SHP77 (cell line): ENCODE measurements at places on chromosomes 4 and X.

DNA sequence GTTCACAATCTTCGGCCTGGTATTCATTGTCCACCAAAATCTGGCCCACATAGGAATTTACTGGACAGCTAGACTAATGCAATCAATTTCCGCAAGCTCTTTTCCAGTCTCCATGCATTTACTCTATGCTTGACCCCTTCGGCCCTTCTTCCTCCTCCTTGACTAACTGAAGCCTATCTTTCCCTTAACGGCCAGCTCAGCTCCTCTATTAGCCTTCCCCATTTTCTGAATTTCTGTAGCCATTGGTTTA, 1.2 kb upstream of the PHKA2 start:
- DNase-seq: no peak

- no peak for DNase-seq
Observed at GRCh38 chr4:107845681-107846080, 20.9 kb downstream of the SGMS2 start.

DNA sequence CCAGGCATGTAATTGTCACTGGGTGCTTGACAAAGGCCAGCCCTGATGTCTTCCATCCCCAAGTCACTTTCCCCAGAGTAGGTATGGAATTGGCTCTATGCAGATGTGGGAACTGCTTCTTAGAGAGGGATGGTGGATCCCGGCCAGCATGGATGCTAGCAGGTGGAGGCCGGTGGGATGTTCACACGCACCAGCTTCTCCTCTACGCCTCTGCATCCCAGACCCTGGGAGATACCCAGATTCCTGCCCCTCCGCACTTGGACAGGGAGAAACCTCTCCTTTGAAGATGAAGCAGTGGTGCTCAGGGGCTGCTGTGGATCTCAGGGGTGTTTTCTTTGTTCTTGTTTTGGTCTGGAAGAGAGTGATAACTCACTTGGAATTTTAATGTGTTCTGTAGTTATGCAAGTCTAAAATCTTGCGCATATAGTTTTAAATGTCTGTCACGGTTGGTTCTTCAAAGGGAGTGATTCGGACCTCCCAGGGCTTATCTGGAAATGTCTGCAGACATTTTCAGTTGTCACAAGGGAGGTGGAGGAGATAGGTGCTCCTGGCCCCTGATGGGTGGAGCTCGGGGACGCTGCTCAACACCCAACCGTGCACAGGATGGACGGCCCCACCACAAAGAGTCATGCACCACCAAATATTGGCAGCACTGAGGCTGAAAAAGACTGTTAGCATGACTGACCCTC, 308.0 kb downstream of the DHRSX start:
- DNase-seq: no peak

DNA sequence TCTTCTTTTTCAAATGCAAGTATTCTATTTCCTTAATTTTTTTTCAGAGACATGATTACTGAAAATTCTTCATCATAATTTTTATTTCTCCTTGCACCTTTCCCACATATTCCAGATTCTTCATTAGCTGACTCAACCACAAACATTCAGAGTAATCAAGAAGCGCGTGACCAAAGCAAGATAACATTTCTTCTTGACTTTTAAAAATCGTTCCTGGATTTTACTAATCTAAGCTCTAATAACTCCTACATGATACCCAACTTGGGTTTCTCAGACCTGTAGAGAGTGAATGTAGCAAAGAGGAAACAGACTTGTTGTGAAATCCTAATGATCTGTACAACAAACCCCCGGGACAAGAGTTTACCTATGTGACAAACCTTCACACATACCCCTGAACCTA, 615.0 kb downstream of the TMA16 start:
- no peak for DNase-seq

- no peak for DNase-seq
Observed at GRCh38 chr4:155207534-155208257, 740 bp upstream of the NPY2R start.

GRCh38 chr4:184689681-184690080, 40.1 kb downstream of the PRIMPOL start:
- DNase-seq: no peak

GRCh38 chr4:93072292-93072691, 756.3 kb upstream of the ATOH1 start:
- no peak for DNase-seq

DNA sequence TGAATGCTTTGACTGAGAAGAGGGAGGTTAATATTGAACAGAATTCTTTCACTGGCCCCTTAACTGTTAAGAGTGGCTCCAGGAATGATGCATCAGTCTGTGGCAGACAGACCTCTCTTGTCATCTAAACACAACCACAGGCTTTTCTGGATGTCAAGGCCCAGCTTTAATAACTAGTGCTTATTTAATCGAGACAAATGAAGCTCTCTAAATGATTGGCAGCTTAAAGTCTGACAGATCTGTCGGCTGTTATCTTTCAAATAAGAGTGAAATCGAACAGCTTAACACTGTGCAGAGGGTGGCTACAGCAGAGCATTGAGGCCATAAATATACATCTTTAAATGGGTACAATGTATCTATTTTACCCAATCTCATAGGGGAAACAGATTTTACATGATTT, 500.8 kb upstream of the PABPC4L start:
- no peak for DNase-seq

- DNase-seq: no peak
Observed at GRCh38 chr4:61992351-61992750, 792.2 kb downstream of the ADGRL3 start.

- DNase-seq: no peak
Observed at GRCh38 chrX:153687121-153688039, at the start of gene SLC6A8. Gene SLC6A8, plus strand, starts transcription at chrX:153687926. Its CDS starts 649 bp downstream, at chrX:153688575.

DNA sequence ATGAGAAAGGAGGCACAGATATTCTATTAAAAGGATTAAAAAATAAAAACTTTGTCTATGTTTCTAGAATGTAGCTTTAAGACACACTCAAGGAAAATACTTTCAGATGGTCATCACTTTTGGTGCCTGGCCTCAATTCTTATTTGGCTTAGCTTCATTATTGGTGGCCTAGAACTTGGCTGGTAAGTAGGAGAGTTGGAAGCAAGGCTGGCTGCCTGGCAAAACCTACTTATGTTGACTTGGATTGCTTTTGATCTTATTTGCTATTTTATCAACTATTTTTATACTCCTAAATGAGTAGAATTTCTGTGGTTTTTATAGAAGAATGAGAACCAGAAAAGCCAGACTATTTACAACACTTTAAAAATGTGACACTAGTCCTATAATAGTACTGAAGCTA, 35.3 kb upstream of the JADE3 start:
- DNase-seq: no peak

GRCh38 chr4:153383131-153383530, 38.6 kb downstream of the MND1 start:
- DNase-seq: no peak

- no peak for DNase-seq
Observed at GRCh38 chrX:38606821-38607220, 45.5 kb downstream of the TSPAN7 start.

GRCh38 chr4:113990886-113991285, 11.4 kb upstream of the ARSJ start:
- no peak for DNase-seq

DNA sequence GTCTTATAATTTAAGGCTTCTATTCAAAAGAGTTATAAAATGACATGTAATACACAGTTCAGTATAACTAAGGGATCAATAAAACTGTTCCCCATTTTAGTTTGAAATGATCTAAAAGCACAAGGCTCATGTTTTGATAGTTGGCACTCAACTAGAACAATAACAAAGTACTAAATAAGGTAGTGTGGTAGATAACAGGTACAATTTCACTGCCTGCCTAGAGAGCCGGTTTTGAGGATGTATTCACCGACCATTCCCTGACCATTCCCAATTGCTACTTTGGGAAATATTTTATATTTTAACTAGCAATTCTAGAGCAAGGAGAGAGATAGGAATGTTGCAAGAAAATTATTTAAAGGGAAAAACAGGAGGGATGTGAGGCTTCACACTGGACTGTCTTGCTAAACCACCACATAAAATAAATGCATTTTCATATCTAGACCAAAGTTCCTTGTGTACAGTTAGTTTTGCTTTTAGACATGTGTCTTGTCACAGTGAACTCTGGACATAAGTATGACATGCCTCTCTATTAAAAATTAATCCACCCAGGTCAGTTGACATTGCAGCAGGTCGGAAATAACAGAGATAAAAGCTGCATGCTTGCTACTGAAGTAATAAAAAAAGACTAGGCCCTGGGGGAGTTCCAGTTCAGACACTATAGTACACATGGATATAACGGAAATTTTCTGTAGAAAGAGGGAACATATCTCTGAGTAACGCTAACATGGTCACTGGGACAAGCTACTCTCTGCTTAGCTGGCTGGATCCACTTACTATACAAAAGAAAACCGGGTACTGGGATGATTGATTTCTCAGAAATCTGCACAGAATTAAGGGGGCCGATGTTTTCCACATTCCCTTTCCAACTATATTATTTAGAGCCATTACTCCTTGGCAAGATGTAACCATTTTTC, 56.3 kb upstream of the NAP1L5 start:
- no peak for DNase-seq

DNA sequence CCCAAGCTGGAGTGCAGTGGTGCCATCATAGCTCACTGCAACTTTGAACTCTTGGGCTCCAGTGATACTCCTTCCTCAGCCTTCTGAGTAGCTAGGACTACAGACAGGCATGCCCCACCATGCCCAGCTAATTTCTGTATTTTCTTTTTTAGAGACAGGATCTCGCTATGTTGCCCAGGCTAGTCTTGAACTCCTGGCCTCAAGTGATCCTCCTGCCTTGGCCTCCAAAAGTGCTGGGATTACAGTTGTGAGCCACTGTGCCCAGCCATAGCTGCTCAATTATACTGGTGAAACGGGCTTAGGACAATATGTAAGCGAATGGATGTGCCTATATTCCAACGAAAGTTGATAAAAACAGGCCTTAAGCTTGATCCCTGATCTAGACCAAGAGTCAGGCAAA, 13.1 kb downstream of the CASP3 start:
- DNase-seq: no peak

GRCh38 chrX:100973411-100973810, 3.9 kb downstream of the ARL13A start:
- no peak for DNase-seq

DNA sequence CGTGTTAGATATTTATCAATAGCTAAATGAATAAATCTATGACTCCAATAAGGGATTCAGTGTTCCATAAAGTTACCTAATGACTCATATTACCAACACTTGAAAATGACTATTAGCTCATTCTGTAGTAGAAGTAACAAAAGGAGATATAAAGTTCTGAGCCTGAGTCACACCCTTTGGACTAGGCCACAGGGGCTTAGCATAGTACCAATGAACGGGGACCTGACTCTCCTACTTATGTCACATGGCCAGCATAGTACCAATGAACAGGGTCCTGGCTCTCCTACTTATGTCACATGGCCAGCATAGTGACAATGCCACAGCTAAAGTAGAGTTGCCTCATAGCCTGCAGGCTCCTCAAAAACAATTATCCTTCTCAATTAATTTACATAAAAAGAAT, 43.7 kb downstream of the MAGEB16 start:
- no peak for DNase-seq

DNA sequence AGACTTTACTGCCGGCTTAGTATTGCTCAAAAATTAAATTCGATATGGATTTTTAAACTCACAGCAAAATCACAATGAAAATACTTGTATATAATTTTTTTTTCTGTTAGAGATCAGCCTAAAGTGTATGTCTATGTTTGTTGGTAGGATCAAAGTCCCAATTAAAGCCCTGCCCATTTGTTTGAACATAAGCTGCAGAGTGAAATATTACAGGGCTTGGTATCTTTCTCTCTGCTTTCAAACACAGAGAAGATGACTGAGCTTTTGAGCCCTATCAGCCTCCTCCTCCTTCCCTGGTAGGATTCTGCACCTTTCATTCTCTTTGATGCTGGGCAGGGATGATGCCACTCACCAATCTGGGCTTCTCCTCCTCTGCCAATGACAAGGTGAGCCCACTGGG, 345.4 kb downstream of the PPP1R2C start:
- DNase-seq: no peak

- DNase-seq: no peak
Observed at GRCh38 chr4:82268826-82269193, 105.0 kb downstream of the HNRNPD start.

GRCh38 chr4:113294908-113295307, 245.5 kb downstream of the ANK2 start:
- no peak for DNase-seq

- no peak for DNase-seq
Observed at GRCh38 chr4:88661739-88662138, 35.9 kb downstream of the NAP1L5 start.

DNA sequence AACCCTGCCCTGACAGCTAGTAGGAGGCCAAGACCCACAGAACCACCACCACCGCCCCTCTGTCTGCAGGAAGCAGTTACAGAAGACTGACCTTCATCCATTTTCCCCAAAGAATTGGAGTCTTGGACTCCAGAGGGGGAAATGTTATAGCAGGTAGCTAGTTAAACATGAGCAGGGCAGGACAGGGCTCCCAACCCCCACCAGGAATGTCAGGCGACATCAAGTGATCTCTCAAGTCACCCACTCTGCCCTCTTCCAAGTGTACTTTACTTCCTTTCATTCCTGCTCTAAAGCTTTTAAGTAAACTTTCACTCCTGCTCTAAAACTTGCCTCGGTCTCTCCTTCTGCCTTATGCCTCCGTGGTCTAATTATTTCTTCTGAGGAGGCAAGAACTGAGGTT, 17.1 kb upstream of the AADAT start:
- DNase-seq: no peak

DNA sequence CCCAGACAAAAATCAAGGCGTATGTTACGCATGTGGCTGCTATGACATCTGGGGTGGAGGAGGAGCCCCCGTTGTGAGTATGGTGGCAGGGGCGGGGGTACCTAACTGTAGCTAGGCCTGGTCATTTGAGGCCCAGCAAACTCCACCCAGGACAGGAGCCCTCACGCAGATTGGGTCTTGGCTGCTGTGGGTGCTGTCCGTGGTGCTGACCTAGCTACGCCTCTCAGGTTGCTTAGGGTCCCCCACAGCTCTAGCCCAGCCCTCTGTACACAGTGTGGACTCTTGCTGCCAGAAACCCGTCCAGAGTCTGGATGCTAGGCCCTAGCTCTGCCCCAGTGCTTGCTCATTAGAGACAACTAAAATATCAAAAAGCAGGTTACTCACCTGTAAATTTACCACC, 146.7 kb upstream of the PSAPL1 start:
- no peak for DNase-seq

- DNase-seq: no peak
Observed at GRCh38 chrX:314781-315595, 3.6 kb downstream of the GTPBP6 start.

- no peak for DNase-seq
Observed at GRCh38 chrX:20472148-20472547, 205.4 kb upstream of the RPS6KA3 start.

GRCh38 chrX:17986440-17986839, 125.3 kb upstream of the RAI2 start:
- no peak for DNase-seq

- no peak for DNase-seq
Observed at GRCh38 chrX:40304115-40304514, 206.4 kb upstream of the BCOR start.

DNA sequence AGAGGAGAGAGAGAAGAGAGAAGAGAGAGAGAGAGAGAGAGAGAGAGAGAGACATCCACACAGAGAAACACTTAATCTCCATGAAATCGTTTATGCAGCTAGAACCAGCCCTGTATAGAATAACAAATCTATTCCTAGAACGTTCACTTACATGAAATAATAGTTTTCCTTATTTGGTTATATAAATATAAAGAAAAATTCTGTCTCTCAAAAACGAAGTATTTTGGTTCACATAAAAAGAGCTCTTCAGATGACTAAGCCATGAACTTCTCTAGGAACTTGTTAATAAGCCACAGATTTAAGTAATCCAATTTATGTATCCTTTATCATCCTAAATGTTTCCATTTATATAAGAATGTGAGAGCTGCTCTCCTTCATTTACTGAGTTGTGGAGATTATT, 1315.1 kb upstream of the PCDH7 start:
- no peak for DNase-seq

GRCh38 chrX:136691028-136691809, 43.3 kb downstream of the CD40LG start:
- no peak for DNase-seq
